Mesothelial cell of epicardium (in vitro differentiated cells): ENCODE measurements at places on chromosomes 3 and 15. TPM values are rescaled to one million over a fixed set of nuclear protein-coding genes. Genes with fewer than 3 reads are reported as not detected.

DNA sequence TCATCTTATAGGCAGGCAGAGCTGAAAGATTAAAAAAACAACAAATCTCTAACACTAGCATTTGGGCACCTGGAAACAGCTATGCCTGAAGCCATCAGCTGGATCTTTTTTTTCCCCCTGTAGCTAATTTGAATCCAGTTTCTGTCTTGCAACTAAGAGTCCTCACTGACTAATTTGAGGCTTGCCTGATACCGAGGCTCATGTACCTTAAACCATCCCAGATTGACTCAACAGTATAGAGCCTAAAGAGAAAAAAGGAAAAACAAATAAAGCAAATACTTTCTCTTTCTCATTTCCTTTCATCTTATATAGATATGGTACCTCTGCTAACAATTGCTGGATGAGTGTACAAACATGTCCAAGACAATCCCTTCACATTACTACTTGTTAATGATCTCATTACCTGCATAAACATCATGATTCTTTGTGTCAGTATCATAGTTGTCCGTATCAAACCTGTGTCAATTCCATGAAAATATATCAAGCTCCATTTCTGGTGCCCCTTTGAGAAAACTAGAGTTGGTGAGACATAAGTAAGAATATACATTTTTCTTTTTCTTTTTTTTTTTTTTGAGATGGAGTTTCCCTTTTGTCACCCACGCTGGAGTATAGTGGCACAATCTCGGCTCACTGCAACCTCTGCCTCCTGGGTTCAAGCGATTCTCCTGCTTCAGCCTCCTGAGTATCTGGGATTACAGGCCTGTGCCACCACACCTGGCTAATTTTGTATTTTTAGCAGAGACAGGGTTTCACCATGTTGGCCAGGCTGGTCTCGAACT is 43.1 kb downstream of the BHLHE40 start:
- no peak overlapping the region for H3K4me3 ChIP-seq
- H3K36me3 ChIP-seq, result no peaks in the 10 kb centered on the region
- H3K27me3 ChIP-seq, result no peaks in the 10 kb centered on the region
- peak overlapping the region; percentile 89 for H3K27ac ChIP-seq

- no peak overlapping the region for H3K4me3 ChIP-seq
- H3K36me3 ChIP-seq, result no peaks in the 10 kb centered on the region
- peaks cover 9% of the 10 kb centered on the region for H3K4me1 ChIP-seq
- no peak overlapping the region for H3K27ac ChIP-seq
Observed at GRCh38 chr3:87307805-87308204, 31.4 kb upstream of the POU1F1 start.

DNA sequence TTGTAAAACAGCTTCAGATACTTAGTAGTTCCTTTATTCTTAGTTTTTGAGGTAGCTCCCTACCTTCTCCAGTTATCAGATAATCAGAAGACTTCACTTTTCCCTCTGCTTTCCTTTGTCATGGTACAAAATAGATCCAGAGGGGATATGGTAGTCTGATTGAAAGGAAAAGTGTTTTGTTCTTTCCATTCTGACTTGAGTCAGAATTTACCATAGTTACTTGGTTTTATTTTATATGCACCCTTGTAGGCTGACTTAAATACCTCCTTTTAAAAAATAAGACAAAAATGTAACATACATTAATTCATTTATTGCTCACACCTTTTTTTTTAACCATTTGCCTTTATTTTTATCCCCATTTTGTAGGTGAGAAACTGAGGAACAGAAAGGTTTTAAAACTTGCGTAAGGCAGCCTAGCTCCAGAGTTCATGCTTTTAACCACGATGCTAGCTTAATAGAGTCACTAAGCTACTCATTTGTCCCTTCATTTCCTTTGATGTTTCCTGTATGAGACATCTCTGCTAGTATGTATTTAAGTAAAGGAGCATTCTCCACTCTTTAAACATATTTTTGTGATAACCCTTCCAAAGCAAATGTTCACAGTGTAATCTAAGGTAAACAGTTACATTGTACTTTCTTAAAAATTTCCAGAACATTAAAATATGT is 187.5 kb downstream of the KLHL25 start:
- H3K27ac ChIP-seq, result peak overlapping the region; percentile 75
- no peak for DNase-seq
- H3K4me3 ChIP-seq, result no peak overlapping the region
- no peaks in the 10 kb centered on the region for H3K27me3 ChIP-seq

- no peaks in the 10 kb centered on the region for H3K36me3 ChIP-seq
- H3K4me1 ChIP-seq, result peaks cover 24% of the 10 kb centered on the region
- peak overlapping the region; percentile 15 for H3K27ac ChIP-seq
Observed at GRCh38 chr3:11452885-11453847, 181.0 kb downstream of the ATG7 start.

DNA sequence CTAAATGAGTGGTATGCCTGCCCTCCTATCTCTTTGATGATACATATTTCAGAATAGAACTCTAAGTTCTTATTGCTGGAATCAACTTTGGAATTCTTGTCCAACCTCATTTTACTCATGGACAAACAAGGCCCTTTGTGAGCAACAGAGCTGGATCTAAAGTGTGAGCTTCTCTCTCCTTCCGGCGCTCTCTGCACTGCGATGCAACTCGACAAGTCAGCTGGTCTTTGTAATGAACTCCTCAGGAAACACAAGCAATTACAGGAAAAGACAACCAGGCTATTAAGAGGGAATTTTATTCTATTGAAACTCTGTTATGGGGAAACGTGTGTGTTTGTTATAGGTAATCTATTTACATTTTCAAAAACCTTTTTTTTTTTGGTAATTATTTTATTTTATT is 20.3 kb upstream of the NRROS start:
- H3K4me3 ChIP-seq, result no peak overlapping the region
- no peak for DNase-seq
- no peaks in the 10 kb centered on the region for H3K27me3 ChIP-seq
- no peak overlapping the region for H3K27ac ChIP-seq
- H3K4me1 ChIP-seq, result no peaks in the 10 kb centered on the region

DNA sequence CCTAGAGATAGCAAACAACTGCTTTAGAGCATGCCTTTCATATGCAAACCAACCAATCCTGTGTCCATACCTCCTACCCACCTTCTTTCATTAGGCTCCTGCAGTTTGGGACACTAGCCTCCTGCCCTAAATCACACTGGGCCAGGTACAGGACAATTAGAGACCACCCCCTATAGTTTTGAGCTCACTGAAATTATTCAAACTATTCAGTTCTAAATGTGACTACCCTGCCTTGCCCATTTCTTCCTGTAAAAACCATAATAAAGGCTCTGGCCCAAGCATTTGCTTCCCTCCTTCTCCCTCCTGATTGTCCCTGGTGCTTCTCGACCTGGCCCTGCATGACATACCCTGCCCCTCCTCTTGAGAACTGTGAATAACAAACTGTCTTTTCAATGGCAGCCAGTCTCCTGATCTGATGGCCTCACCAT is 31.4 kb upstream of the LRIG1 start:
- H3K4me1 ChIP-seq, result peaks cover 27% of the 10 kb centered on the region
- no peaks in the 10 kb centered on the region for H3K36me3 ChIP-seq
- no peaks in the 10 kb centered on the region for H3K27me3 ChIP-seq
- DNase-seq, result no peak
- no peak overlapping the region for H3K4me3 ChIP-seq
- H3K27ac ChIP-seq, result no peak overlapping the region

ABI3BP gene
- total RNA-seq, result 2.2 to 3.0 TPM (median 2.5 TPM) in 3 replicates

KNL1 gene
- 7.4 to 9.3 TPM (median 8.8 TPM) in 3 replicates for total RNA-seq

FOXB1 gene
- not detected in 3 replicates for total RNA-seq

DCUN1D1 gene
- 50.7 to 53.8 TPM (median 52.9 TPM) in 3 replicates for total RNA-seq
